Stimulated activated CD4-positive, alpha-beta T cell treated with anti-CD3 and anti-CD28 coated beads, Interleukin-15, amount 100 ng/mL, for 24 hours (primary cell): ENCODE measurements at places on chromosomes 3 and 15.

- DNase-seq, result no peak
These were observed 120.1 kb downstream of the GALK2 start for GRCh38 chr15:49290191-49290590.

DNA sequence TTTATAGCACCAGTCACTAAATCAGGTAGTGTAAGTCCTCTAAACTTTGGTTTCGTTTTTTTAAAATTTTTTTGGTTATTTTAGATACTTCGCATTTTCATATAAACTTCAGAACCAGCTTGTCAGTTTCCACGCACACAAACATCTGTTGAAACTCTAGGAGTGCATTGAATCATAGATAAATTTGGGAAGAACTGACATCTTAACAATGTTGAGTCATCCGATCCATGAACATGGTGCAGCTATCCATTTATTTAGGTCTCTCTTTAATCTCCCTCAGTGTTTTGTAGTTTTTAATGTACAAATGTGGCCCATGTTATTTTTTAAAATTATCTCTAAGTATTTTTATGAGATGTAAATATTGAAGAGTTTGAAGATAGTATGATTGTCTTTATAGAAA lies 17.7 kb downstream of the TICRR start:
- no peak for DNase-seq

DNA sequence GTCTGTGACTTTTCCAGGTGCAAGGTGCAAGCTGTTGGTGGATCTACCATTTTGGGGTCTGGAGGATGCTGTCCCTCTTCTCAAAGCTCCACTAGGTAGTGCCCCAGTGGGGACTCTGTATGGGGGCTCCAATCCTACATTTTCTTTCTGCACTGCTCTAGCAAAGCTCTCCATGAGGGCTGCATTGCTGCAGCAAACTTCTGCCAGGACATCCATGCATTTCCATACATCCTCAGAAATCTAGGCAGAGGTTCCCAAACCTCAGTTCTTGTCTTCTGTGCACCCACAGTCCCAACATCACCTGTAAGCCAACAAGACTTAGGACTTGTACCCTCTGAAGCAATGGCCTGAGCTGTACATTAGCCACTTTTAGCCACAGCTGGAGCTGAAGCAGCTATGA lies 694.5 kb upstream of the BCHE start:
- no peak for DNase-seq

GRCh38 chr15:59317211-59317610 lies 55.5 kb downstream of the MYO1E start:
- no peak for DNase-seq

DNA sequence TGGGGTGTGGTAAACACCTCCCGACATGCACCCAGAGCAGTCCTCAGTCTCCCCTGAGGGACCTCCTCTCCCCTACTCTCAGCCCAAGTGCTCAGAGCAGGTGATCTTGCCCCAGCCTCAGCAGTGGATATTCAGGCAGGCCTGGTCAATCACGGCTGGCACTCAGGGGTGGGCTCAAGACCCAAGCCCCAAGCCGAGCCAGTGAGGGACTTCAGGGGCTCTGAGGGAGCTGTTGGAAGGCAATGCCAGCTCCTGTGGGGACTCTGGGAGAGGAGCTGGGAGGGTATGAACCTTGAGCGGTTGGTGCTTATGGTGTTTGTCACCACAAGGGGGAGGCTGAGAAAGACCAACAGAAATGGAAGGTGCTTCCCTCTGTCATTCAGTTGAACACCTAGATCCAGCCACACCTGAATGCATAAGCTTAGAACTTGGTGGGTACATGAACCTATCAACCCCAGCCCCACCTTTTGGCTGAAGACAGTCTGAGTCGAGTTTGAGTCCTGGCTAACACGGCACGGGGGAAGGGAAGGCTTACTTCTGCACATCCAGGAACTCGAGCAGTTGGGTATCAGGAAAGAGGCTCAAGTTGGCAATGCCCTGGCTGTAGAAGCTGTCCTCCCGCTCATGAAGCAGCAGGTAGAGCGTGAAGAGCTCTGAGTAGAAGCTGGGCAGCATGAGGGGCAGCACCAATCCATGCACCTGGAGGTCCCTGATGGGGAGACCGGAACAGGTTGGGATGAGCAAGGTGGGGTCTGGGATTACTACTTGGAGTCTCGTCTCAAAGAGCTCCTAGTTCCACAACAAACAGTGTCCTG lies 19.2 kb downstream of the ALS2CL start:
- no peak for DNase-seq
